ENCODE measurements at places on chromosomes 6 and 20.

DNA sequence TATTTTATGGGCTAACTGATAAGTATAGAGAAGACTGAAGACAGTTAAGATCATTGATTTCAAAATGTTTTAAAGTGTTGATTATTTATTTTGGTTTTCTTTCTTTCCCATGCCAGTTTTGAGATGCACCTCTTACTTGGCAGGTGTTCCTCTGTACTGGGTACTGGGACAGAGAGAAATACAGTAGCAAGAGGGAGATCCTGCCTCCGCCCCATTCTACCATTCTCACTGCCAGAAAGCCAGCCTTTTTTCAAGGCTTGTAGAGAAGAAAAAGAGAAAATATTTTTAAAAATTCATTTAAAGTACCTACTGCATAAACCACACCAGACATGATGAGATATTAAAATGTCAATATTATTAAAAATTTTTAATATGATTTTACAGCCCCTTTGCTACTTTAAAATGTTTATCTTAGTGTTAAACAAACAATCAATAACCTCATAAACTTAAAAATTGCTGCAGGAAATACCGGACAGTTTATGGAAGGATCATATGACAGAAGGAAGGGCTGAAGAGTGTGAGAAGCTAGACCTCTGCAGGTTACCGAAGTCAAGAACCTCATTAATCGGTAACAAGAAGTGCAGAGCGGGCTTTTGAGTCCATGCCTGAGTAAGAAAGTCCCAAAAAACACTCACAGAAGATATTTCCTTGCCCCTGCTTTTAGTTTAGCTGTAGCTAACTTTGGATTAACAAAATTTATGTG, 117.8 kb upstream of the ESR1 start:
- DNase-seq: no peak

GRCh38 chr6:142322504-142323198, 20.8 kb downstream of the ADGRG6 start:
- no peak for DNase-seq

GRCh38 chr6:41935685-41936072, 5.9 kb downstream of the CCND3 start:
- DNase-seq: no peak

DNA sequence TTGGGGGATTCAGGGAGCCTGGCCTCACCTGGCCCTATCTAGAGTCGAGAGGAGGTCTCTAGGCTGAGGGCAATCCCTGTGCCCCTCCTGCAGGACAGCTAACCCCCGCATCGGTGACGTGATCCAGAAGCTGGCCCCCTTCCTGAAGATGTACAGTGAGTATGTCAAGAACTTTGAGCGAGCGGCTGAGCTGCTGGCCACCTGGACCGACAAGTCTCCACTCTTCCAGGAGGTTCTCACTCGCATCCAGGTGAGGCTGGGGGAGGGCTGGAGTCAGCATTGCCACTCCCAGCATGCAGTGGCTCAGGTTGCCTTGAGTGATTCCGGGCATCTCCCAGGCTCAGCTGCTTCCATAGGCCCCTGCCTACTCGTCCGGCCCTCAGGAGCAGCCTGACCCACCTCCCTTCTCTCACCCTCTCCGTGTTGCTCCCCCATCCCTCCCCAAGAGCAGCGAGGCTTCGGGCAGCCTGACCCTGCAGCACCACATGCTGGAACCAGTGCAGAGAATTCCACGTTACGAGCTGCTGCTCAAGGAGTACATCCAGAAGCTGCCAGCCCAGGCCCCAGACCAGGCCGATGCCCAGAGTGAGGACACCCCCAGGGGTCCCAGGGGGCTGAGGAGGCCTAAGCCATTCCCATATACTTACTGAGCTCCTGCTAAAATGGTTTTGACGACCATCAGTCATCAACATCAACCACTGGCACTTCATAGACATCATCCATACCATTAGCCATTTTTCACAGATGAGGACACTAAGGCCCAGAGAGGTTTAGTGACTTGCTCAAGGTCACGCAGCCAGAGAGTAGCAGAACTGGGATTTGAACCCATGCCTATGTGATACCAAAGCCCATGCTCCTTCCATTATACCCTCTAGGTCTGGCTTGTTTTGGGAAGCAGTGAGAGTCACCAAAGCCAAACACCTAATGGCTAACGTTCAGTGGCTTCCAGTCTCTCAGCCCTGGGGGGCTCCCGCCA, 8.3 kb downstream of the FGD2 start:
- DNase-seq: no peak

DNA sequence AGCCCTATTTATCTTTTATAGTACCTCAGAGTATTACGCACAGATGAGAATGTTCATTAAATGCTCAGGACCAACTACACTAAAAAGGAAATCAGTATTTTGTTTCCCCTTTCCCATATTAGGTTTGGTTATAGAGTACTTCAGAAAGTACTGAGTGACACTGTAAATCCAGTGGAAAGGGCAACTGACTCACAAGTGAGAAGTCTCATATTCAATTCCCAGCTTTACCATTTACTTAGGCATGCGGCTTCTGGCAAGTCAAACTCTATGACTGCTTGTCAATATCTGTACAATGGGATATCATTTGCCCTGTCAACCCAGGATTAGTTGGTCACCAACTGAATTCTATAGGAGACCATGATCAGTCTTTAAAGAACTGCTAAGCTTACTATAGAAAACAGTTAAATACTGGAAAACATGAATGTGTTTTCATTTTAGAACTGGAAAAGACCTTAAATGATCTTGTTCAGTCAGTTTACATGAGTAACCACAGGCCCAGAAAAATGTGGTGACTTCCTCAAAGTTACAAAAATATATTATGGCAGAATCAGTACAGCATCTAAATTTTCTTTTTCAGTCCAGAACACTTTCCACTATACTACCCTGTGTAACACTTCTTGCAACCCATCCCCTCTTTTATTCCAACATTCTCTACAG, 3.6 kb downstream of the MAP3K7 start:
- DNase-seq: no peak

Data from right forelimb (tissue), 1 donor.